ENCODE measurements at places on chromosomes 7 and 10.

DNA sequence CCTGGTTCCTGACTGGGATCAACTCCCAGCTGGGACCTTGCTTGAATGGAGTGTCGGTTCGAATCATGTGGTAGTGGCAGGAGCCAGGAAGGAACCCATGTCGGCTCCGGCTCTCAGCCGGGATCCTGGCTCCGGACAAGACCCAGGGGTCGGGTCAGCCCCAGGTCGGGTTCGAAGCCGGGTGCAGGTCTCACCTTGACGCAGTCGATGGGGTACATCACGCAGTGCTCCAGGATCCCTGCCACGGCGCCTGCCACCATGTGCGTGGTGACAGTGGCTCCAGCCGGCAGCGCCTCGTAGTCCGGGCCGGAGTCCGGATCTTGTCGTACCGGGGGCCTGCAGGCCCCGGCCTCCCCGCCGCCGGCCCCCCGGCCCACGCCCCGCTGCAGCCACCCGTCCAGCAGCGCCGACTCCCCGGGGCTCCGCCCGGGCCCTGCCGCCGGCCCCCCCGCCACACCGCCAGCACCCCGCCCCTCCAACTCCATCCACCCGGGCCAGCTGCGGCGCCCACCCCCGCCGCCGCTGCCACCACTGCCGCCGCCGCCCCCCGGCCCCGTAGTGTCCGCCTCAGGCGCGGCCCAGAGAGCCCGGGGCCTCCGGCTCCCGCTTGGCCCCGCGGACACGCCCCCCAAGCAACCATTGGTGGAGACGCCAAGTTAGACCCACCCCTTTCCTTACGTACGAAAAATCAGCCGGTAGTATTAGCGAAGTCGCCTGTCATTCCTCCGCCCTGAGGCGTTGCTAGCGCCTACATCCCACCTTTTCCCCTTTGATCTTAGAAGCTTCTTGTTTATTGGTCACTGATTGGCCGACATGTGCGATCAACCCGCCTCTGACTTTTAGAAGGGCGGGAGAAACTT is at the start of gene SLC25A28:
Gene SLC25A28, minus strand, starts transcription at position 589 of the 860 bp plus-strand sequence. Its CDS starts 104 bp downstream, at position 485.
- peak; percentile 100 for DNase-seq

DNA sequence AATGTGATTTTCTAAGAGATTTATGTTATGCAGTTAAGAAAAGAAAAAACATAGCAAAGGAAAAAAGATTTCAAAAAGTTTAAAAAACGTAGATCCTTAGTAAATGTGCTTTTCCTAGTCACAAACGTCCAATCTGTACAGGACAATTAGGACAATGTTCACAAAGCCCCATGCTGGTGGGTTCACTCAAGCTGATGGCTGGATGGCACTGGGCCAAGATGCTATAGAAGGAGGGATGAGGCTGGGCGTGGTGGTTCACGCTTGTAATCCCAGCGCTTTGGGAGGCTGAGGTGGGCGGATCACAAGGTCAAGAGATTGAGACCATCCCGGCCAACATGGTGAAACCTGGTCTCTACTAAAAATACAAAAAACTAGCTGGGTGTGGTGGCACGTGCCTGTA is 22.1 kb downstream of the SVIL start:
- no peak for DNase-seq

- DNase-seq = no peak
Observed at GRCh38 chr10:127415901-127416581, 133.1 kb upstream of the NPS start.

- no peak for DNase-seq
Observed at GRCh38 chr10:61172182-61172926, 228.4 kb upstream of the RHOBTB1 start.

DNA sequence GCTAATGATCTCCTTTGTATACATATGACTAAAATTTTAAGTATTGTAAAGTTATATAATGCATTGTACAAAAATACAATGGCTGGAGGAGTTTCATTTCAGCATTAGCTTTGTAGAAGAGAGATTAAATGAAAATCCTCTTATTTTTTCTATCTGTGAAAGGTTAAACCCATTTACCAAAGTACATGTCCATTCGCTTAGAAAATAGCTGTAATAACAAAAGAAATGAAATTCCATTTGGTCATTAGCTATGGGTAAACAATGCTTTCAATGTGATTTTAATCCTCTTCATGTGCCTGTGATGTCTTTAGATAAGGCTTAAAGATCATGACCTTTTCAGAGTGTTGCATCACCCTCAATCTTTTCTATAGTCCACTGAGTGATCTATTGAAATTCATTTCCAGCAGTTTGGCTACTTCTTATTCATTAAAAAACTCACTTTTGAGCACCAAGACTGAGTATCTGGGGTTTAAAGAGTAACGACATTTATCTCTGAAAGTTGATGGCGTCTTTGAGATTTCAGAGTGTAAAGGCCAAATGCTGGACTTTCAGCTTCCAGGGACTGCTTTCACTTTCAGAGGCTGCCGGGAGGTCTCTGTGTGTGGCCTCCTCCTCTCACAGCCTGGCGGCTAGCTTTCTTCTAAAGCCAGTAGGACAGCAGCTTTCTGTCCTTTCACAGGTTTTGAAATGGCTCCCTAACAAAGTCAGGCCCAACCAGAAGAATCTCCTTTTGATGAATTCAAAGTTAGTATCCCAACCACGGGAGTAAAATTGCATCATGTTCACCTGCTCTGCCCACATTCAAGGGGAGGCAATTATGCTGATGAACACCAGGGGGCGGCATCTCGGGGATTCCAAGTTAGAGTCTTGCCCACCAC is 701.4 kb upstream of the COBL start:
- DNase-seq = peak; percentile 1

GRCh38 chr7:42292991-42293521 is 56.0 kb upstream of the GLI3 start:
- no peak for DNase-seq

DNA sequence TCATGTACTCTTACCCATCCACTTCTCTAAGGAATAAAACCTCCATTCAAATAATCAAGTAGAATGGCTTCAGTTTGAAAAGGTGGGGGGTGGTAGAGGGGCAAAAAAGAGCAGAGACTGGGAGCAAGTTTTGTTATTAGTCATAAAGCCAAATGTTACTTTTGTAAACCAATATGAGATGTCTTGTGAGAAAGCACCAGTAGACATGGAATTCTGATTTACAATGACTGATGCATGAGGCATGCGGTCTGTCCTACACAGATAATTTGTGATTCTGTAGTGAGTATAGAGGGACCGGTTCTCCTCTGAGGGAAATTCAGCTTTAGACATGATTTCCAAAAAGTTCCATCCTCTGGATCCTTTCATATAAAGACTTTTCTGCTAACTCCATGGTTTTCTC is 12.9 kb upstream of the ABCA13 start:
- DNase-seq = no peak

- DNase-seq = peak; percentile 47
Observed at GRCh38 chr10:14527134-14527844, 196.6 kb upstream of the FRMD4A start.

DNA sequence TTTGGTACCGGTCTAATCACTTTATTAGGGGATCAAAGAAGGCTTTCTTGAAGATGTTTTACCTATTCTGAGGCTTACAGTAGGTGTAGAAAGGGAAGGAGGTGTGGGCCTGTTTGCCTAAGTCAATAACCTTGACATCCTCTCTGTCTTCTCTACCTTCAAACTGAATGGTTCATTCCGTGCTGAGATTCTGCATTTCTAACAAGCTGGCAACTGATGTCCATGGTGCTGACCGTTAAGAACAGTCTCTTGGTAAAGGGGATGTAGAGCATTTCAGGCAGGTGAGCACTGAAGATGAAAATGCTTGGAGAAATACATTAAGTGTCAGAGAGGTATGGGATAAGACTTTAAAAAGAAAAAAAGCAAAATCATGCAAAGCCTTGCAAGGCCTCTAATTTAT is 51.5 kb upstream of the DGKB start:
- no peak for DNase-seq

GRCh38 chr10:119450606-119451299 is 91.8 kb downstream of the RGS10 start:
- DNase-seq = no peak

DNA sequence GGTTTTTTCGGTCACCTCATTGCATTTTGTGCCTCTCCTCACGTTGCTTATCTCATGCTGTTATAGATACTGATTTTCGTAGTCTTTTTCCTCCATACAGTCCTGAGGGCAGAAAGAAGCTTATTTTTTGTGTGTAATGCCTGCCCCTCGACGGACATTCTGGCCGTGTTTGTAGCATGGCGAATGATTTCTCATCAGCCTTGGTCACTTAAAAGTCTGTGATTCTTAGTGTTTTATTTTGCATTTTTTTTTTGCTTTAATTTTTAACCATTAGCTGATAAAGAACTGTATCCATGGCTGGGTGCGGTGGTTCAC is 469 bp upstream of the NOC3L start:
- no peak for DNase-seq

DNA sequence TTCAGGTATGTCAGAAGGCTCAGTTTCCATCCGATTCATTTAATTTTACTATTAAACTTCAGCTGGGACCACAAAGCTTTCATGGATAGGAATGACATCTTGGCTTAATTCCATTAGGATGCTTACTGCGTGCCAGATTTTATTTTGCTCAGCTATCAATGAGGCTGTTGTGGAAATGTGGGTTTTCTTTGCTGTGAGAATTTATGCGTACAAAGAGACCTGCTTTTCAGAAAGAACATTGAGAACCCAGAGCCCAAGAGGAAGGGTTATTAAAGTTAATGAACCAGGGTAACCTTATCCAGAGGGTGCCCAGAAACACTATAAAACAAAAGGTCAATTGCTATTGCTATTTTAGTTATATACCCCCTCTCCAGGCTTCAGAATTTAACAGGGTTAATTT is 98.3 kb downstream of the MKLN1 start:
- no peak for DNase-seq

DNA sequence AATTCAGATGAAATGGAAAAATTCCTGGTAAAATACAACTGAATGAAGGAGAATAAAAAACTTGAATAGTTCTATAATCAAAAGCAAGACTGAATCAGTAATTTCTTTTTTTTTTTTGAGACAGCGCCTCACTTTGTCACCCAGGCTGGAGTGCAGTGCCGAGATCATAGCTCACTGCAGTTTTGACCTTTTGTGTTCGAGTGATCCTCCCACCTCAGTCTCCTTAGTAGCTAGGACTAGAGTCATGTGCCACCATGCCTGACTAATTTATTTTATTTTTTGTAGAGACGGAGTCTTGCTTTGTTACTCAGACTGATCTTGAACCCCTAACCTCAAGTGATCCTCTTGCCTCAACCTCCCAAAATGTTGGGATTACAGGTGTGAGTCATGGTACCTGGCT is 26.1 kb downstream of the SYPL1 start:
- no peak for DNase-seq

- DNase-seq = no peak
Observed at GRCh38 chr10:45624724-45625123, 47.8 kb downstream of the ZFAND4 start.

DNA sequence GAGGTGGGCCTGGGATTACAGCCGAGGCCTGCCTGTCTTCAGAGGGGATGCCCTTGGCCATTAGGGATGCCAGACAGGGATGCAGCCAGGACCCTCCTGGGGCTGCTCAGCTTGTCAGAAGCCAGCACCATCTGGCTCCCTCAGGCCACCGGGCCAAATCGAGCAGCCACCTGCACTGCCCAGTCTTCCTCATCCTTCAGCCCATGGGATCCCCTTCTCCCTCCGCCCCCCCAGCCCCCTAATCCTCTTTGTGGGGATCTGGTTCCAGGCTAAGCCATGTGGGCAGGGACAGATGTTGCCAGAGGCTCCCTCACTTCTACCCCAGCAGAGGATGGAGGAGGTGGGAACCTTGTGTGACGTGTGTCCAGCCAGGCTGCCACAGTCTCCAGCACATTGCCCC is 137.4 kb upstream of the PPIF start:
- no peak for DNase-seq

- no peak for DNase-seq
Observed at GRCh38 chr7:130297628-130298543, 4.9 kb downstream of the CPA4 start.

- DNase-seq = peak; percentile 21
Observed at GRCh38 chr10:3865565-3865964, 80.6 kb upstream of the KLF6 start.

GRCh38 chr10:110556969-110557601 is 10.4 kb upstream of the SMC3 start:
- peak; percentile 82 for DNase-seq

DNA sequence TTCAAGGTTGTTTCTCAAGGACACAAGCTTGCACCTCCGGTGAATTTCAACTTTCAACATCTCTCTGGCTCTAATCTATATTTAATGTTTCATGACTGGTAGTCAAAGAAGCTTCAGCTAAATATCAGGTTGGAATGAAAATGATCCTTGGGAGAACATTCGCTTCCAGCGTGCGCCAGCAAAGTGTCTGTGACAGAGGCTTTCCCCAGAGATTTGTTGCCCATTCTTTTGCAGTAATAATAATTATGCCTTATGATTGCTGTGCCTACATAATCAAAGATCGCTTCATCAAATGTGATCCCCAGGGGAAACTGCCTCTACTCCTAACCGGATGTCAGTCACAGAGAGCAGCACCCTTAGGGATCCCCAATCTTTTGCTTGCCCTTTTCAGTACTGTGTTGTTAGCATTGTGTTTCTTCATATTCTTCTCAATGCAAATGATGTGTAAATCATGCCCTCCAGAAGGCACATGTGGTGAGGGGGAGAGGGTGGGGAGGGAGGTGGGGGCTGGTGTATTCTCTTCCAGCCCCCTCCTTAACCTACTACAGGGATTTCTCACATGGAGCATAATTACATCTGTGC is 30.5 kb downstream of the FZD1 start:
- no peak for DNase-seq

DNA sequence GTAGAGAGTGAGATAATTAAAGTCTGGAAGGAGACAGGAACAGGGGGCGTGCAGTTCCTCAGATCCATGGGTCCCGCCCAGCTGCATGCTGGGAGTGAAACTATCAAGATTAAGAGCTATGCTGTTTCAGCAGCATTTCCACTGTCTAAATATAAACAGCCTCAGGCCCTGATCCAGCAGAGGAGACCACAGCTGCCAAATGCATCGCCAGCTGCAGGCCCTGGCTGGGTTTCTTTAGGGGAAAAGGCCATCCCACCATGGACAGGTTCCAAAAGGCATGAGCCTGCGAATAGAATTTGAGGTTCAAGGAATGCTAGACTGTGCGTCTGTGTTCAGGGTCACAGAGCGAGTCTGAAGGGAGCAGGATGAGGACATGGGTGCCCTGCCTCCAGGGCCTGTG is 411.4 kb downstream of the PAXIP1 start:
- DNase-seq = no peak

DNA sequence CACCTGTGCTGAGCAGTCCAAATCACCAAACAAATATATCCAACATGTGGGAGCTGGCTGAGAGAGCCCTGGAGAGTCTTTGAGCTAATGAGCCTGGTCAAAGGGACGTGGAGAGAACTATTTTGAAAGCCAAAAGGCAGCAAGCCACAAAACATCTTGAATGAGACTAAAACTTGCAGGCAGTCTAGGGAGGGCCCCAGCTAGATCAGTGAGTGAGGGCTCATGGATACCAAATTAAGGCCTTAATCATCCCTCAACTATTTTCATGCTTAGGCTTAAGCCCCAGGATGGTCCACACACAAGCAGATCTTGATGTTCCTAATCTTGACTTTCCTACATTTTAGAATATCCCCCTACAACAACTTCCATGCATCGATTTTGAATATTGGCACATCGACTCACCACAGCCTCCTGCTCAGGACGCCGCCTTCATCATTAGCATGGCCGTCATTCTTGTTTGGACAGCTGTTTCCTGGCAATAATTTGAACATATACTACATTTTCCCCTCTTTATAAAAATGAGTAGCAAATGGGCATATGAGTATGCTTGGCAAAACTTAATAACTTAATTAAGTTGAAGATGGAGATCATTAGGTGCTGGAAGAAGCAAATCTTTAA is 86.9 kb upstream of the ADAM12 start:
- no peak for DNase-seq
